ENCODE measurements at places on chromosomes 2 and 18. TPM values are rescaled to one million over a fixed set of nuclear protein-coding genes. Genes with fewer than 3 reads are reported as not detected.

DNA sequence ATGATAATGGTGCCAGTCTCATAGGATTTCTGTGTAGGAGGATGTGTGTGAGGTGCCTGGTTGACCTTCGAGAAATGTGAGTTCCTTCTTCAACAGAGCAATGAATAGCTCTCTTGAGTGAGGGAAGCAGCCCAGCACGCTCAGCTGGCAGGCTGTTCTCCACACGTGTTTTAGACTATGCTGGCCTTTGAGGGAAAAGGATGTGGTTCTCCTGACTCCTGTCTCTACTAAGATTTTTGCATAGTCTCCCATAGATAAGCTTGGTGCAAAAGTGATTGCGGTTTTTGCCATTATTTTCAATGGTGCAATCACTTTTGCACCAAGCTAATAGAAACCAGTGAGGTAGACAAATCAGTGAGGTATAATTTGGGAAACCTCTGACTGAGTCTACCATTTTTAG is 284.1 kb downstream of the SLC4A3 start:
- H3K27ac ChIP-seq, result no peak overlapping the region
- H3K4me3 ChIP-seq, result no peak overlapping the region
- DNase-seq, result no peak
- H3K4me1 ChIP-seq, result no peaks in the 10 kb centered on the region
- H3K27me3 ChIP-seq, result no peaks in the 10 kb centered on the region
- H3K36me3 ChIP-seq, result no peaks in the 10 kb centered on the region

DNA sequence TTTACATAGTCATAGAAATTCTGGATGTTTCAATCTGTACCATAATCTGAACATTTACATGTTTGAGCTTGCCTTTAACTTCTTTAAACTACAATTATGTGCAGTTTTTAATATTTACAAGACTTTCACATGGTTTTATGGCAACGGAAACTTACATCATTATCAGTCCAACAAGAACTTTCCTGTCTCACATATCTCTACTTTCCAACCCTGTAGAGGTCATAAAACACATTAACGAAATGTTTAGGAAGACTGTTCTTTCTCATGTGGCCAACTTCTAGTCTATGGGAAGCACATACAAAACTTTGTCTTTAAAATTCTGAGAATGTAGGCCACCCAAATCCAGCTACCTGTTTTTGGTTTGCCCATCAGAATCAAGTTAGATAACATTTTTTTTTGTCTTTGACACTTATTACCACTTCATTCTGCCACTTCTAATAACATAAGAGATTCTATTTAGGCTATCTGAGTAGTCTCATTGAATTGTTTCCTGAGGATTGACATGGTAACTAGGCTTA is 693.2 kb downstream of the KCNJ3 start:
- DNase-seq, result no peak
- no peaks in the 10 kb centered on the region for H3K36me3 ChIP-seq
- H3K4me1 ChIP-seq, result no peaks in the 10 kb centered on the region

DNA sequence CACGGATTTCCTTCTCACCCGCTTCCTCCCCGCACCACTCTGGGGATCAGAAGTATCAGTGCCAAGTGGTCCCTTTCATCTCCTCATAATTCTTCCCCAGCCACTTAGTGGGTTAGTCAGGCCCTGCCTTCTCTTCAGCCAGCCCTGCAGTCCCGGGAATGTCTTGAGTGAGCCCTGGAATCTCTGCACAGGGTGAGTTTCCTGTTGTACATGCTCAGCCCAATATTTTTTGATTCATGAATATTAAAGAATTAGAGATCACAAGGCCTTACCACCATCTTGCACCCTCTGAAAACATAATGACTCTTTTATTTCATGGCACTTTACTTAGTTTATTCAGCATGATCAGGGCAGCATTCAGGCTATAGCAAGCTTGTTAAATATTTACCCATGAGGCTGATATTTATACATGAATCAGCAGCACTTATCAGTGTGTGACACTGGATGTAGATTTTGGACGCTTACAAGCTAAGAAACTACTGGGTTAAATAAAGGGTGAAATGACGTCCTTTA is 159.4 kb upstream of the FOSL2 start:
- no peak for DNase-seq
- H3K4me3 ChIP-seq, result no peak overlapping the region
- peaks cover 8% of the 10 kb centered on the region for H3K4me1 ChIP-seq
- H3K36me3 ChIP-seq, result no peaks in the 10 kb centered on the region
- H3K27ac ChIP-seq, result no peak overlapping the region

- DNase-seq, result no peak
- H3K27me3 ChIP-seq, result no peaks in the 10 kb centered on the region
- no peaks in the 10 kb centered on the region for H3K36me3 ChIP-seq
- no peak overlapping the region for H3K4me3 ChIP-seq
- H3K27ac ChIP-seq, result no peak overlapping the region
These were observed 373.9 kb downstream of the DSEL start for GRCh38 chr18:67142604-67143003.

- no peaks in the 10 kb centered on the region for H3K36me3 ChIP-seq
- no peak overlapping the region for H3K4me3 ChIP-seq
- no peaks in the 10 kb centered on the region for H3K27me3 ChIP-seq
- no peak for DNase-seq
These were observed 78.8 kb downstream of the VWC2L start for GRCh38 chr2:214489702-214490101.

GRCh38 chr18:5909125-5909524 is 13.8 kb upstream of the TMEM200C start:
- H3K27me3 ChIP-seq, result no peaks in the 10 kb centered on the region
- no peaks in the 10 kb centered on the region for H3K4me1 ChIP-seq
- H3K36me3 ChIP-seq, result no peaks in the 10 kb centered on the region
- DNase-seq, result no peak
- H3K27ac ChIP-seq, result no peak overlapping the region

- no peaks in the 10 kb centered on the region for H3K27me3 ChIP-seq
- H3K4me3 ChIP-seq, result no peak overlapping the region
- H3K27ac ChIP-seq, result no peak overlapping the region
- no peak for DNase-seq
These were observed 51.6 kb upstream of the CCBE1 start for GRCh38 chr18:59748628-59749360.

DNA sequence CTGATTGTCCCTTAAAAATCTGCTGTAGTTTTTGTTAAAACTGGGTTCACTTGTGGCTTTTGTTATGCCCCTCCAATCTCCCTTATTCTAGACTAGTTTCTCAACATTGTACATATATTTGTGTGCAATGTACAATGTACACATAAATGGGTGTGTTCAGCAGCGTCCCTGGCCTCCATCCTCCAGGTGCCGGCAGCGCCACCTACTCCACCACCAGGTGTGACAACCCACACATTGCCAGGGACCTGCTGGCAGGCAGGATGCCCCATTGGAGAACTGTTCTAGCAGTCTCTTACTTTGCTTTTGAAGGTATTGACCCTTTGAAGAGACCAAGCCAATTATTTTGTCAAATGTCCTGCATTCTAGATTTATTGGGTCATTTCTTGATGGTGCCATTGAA is 75.4 kb downstream of the SH3RF3 start:
- no peak overlapping the region for H3K27ac ChIP-seq
- no peak overlapping the region for H3K4me3 ChIP-seq
- H3K27me3 ChIP-seq, result no peaks in the 10 kb centered on the region
- H3K4me1 ChIP-seq, result peaks cover 10% of the 10 kb centered on the region

DNA sequence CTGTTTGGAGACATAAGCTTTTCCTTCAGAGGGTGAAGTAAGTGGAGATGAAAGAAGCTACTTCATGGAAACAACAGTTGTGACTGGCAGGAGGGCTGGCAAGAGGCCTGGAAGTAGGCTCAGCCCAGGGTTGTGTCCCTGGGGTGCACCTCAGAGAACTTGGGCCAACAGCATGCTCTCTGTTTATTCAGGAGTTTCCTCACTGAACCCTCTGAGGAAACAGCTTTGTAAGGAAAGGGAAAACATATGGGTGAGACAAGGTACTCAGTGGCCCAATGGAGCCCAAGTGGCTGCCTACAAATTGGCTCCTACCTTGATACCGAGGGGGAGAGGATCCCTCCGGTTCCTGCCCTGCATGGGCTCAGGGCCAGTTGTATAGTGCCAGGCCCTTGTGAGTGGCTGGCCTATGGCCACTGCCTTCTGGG is 115.5 kb upstream of the ITGA6 start:
- H3K27me3 ChIP-seq, result no peaks in the 10 kb centered on the region
- DNase-seq, result no peak
- no peak overlapping the region for H3K4me3 ChIP-seq
- no peaks in the 10 kb centered on the region for H3K4me1 ChIP-seq
- H3K27ac ChIP-seq, result peak overlapping the region; percentile 43

DNA sequence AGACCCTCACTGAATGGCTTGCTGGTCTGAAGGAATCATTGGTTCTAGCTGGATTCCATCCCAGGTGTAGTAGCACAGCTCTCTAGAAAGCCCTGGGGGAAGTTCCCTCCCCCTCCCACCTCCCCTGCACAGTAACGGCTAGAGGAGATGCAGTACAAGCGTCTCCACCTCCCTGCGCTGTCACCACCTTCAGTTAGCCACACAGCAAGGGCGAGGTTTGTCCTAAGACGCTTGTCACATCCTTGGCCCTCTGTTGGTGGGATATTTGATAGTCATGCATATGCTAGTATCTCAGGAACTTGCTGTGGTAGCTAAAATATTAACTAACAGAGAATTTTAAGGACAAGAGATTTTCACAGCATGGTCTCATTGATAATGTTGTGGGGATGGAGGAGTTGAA is 19.4 kb downstream of the TRAPPC12 start:
- H3K27me3 ChIP-seq, result no peaks in the 10 kb centered on the region
- DNase-seq, result no peak
- H3K27ac ChIP-seq, result no peak overlapping the region
- no peaks in the 10 kb centered on the region for H3K36me3 ChIP-seq
- H3K4me1 ChIP-seq, result peaks cover 15% of the 10 kb centered on the region
- H3K4me3 ChIP-seq, result no peak overlapping the region

DNA sequence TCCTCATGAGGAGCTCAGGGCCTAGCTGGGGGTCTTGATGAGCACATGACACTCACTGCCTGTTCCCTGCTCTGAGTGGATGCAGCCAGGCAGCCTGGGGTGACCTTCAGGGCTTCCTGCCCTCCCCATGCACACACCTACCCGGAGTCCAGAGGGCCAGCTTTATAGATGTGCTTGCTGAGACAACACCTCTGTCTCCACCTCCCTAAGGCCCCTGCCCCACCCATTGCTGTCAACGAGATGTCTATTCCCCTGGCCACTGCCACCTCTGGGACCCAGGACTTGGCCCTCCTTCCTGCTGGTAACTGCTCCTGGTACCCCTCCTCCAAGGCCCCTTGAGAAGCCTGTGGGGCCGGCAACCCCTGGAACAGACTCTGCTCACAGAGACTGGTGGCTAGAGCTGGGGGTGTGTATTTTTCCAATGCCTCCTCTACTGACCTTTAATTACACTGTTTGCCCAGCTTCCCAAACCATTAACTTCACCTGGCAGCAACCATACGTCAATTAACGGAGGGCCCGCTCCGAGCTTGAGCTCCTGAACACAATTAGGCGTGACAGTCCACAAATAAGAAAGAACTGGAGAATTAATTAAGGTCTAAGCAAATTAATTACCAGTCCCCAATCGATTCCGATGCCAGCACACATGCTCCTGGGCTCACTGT is 66.3 kb downstream of the EMX1 start:
- no peak for DNase-seq
- H3K27me3 ChIP-seq, result no peaks in the 10 kb centered on the region
- H3K4me3 ChIP-seq, result no peak overlapping the region
- peak overlapping the region; percentile 58 for H3K27ac ChIP-seq
- no peaks in the 10 kb centered on the region for H3K36me3 ChIP-seq
- peaks cover 45% of the 10 kb centered on the region for H3K4me1 ChIP-seq

GRCh38 chr2:65064728-65065552 is 8.7 kb downstream of the CEP68 start:
- peaks cover 95% of the 10 kb centered on the region for H3K4me1 ChIP-seq
- peak; percentile 78 for DNase-seq
- peak overlapping the region; percentile 23 for H3K4me3 ChIP-seq
- H3K27me3 ChIP-seq, result no peaks in the 10 kb centered on the region
- peak overlapping the region; percentile 90 for H3K27ac ChIP-seq
- H3K36me3 ChIP-seq, result no peaks in the 10 kb centered on the region

- no peaks in the 10 kb centered on the region for H3K4me1 ChIP-seq
- no peak overlapping the region for H3K4me3 ChIP-seq
- H3K27ac ChIP-seq, result no peak overlapping the region
- DNase-seq, result no peak
These were observed 158.6 kb upstream of the STK17B start for GRCh38 chr2:196329959-196330358.

- H3K27ac ChIP-seq, result peak overlapping the region; percentile 95
- DNase-seq, result peak; percentile 56
- no peak overlapping the region for H3K4me3 ChIP-seq
- no peaks in the 10 kb centered on the region for H3K36me3 ChIP-seq
- no peaks in the 10 kb centered on the region for H3K27me3 ChIP-seq
These were observed 2.5 kb downstream of the DNMT3A start for GRCh38 chr2:25339211-25339674.

Gene MOCOS
- 0.63 TPM for total RNA-seq

Gene CCDC195
- not detected for total RNA-seq

Gene CTLA4
- total RNA-seq, result not detected

Gene IL1RL1
- 6.8 TPM for total RNA-seq
